ENCODE measurements at places on chromosomes 12 and 14.

DNA sequence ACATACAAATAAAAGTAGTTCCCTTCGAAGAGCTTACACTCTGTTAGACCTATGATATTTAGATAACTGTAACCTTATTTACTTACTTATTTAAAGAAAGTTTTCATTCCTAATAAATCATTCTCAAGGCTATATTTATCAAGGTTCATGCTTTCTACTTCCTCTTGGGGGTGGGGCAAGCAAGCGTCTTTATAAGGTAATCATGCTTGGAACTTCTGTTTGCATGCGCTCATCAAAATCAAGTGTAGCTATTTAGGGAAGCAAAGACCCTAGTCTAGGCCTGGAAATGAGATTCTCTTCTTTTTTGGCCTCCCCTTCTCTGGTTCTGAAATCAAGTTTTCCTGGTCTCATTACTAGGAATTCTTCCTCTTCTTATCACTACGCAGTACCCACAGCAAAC, 766 bp downstream of the RERG start:
- no peak for DNase-seq

GRCh38 chr12:10716704-10717315, 6.3 kb downstream of the YBX3 start:
- peak; percentile 92 for DNase-seq

GRCh38 chr14:76168531-76168930, 16.8 kb downstream of the GPATCH2L start:
- DNase-seq = no peak

DNA sequence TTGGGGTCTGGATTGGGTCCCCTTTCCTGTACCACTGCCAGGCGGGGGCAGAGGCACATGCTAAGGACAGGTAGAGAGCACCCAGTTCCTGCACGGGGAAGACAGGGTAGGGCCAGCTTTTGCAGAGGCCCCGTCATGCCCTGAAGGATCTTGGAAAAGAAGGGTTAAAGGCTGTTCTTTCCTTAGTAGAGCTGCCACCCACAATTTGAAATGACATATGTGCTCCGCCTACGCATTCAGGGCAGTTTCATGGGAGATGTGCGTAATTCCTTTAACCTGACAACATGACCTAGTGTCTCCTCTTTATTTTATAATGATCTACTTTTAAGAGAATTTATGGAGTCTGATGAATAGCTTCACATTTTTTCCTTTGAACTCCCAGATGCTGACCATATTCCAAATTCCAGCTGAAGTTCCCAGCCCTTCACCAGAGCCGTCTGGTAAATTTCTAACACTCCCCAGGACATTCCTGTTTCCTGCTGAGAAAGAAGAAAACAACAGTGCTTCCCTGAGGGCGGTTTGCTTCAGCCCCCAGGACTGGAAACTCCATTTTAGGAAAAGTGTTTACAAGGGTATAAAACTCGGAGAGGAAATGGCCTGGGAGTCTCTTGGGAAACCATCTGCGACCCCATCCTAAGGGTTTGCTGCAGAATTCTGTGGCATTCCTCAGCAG, 58.9 kb upstream of the PLEKHG3 start:
- no peak for DNase-seq

GRCh38 chr14:100828031-100828769, 2.3 kb downstream of the MEG3 start:
- DNase-seq = no peak

GRCh38 chr14:22008766-22009165, 335.1 kb upstream of the OR4E1 start:
- no peak for DNase-seq

DNA sequence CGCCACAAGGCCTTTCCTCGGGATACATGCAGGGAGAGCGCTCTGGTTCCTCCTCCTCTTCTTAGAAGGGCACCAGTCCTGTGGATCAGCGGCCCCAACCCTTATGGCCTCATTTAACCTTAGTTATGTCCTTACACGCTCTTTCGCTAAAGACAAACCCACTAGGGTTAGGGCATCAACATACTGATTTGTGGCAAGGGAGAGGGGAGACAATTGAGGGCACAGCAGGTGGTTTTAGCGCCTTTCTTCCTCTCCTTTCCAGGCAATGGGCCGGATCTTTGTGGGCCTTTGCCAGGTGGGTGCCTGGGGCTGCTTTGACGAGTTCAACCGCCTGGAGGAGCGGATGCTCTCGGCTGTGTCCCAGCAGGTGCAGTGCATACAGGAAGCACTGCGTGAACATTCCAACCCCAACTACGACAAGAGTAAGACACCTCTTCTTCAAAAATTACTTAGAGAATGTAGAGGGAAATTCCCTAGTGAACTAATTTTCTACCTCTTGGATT, 43.6 kb downstream of the DYNC1H1 start:
- no peak for DNase-seq

GRCh38 chr12:67509666-67510386, 138.7 kb upstream of the DYRK2 start:
- no peak for DNase-seq

GRCh38 chr12:107477947-107478610, 207.5 kb upstream of the PWP1 start:
- DNase-seq = no peak

- DNase-seq = no peak
Observed at GRCh38 chr14:60178820-60179219, 13.6 kb upstream of the DHRS7 start.

GRCh38 chr12:106136263-106136662, 2.5 kb downstream of the NUAK1 start:
- peak; percentile 91 for DNase-seq

DNA sequence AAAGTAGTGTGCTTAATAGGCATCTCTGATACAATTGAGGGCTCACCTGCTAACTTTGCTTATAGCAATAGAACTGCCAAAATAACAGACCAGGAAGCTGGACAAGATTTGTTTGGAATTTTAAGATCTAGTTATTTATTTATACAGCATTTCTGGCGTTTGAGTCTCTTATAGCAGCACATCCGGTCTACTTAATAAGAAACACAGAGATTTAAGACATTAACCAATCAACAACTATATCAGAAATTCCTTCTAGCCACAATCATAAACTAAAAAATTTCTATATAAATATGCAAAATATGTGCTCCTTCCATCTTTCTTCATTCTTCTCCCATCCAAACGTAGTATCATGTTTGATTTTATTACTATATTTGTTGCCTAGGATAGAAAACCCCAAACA, 2.6 kb downstream of the RTN1 start:
- DNase-seq = no peak

DNA sequence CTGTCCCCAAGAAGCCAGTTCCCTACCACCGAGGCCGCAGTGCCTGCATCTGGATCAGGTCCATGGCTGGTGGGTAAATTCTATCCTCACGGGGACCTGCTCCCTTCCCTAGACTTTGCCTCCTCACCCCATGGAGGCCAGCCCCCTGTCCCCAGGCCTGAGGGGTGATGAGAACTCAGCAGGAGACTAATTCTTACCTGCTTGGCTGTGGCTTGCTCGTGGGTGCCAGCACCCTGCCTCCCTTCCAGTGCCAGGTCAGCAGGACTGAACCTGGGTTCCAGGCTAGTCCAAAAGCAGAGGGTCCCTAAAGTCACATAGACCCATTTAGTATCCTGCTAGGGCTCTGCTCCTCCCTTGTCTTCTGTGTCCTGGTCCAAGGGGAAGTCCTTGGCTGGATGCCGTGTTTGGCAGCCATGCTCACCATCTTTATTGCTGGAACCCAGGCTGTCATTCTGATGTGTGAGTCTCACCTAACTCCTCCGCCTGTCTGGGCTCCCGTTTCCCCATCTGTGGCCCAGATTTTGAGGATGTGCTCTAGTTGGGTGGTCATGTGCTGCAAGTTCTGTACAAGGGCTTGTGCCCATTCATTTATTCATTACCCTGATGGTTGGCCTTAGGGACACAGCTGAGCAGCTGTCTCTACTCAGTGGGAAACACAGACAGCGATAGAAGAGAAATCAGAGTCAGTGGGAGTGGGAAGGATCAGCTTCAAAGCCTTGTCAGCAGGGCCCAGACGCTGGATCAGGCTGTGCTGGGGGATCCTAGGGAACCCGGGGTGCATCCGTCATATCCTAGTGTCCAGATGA, 949 bp downstream of the PLBD2 start:
- no peak for DNase-seq

DNA sequence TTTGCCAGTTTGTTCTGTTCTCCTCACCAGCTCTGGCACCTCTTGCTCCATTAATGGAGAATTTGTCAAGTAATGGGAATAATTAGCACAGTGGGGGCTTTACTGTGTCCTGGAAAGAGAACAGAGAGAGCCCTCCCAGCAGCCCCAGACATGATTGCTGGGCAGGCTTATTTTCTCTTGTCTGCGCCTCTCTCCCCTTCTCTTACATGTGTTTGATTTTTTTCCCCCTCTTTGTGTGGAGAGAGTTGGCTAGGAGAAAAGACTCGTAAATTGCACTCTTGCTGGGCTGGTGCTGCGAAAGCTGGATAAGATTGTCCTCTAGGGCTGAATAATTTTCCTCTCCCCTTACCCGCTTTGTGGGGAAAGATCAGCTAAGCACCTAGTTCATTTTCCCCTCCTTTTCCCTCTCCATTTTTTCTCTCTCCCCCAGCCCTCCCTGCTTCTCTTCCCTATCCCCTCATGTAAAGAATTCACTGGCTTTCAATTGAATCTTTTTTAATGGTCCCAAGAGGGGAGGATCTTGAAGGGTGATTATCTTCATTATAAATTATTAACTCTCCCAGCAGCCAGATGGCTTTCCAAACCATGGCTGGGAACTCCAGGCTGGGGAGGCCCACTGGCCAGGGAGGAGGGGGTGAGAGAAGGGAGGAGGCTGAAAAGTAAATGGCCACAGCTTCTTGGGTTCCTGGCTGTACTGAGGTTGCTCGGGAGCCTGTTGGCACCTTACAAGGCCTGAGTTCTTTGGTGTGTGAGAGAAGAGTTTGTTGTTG, 62.2 kb downstream of the NRXN3 start:
- DNase-seq = no peak

- no peak for DNase-seq
Observed at GRCh38 chr14:81561084-81561775, 27.6 kb upstream of the SEL1L start.

- DNase-seq = no peak
Observed at GRCh38 chr12:122306407-122306806, 40.1 kb upstream of the VPS33A start.

- no peak for DNase-seq
Observed at GRCh38 chr14:25150401-25150800, 100.5 kb upstream of the STXBP6 start.

- no peak for DNase-seq
Observed at GRCh38 chr14:56650979-56651378, 71.4 kb downstream of the TMEM260 start.

Data from cardiac septum (tissue), 1 donor.